ENCODE measurements at places on chromosomes 6 and 20. TPM values are rescaled to one million over a fixed set of nuclear protein-coding genes. Genes with fewer than 3 reads are reported as not detected.
A peak's percentile ranks its signal among the peaks of the same experiment; 100 is the strongest.

DNA sequence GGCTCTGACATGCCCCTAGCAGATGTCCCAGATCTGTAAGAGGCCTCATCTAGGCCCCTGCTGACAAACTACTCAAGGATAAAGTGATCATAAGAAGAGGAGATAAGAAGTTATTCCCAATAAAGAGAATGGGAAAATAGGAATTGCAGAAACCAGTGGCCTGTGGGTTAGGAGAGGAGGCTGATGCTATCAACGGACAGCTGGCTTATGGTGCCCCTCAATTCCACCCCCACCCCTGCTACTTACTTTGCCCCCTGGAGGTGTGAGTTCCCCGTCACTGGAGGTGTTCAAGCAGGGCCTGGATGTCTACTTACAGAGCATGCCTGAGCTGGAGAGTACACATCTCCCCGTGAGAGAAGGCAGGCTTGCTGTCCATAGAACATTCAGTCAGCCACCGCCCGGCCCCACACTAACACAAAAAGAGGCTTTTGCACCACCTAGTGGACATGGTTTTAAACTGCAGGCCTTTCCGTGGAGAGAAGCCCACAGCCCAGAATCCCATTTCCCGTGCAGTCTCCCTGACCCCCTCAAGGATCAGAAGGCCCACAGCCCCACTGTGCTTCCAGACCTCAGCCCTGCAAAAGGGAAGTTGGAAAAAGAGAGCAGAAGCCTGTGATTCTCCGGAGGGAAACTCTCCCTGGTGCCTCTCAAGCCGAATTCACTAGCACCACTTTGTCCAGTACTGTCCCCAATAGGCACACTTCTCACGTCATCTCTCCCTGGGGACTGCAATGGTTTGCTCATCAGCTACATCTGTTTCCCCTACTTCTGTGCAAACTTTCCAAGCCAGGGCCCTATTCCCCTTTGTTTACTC, 23.8 kb upstream of the BNIP5 start:
- peak; percentile 89 for DNase-seq

GRCh38 chr6:75169689-75170586, 35.9 kb downstream of the COL12A1 start:
- DNase-seq = no peak

TREM1 gene
- total RNA-seq = not detected

DNA sequence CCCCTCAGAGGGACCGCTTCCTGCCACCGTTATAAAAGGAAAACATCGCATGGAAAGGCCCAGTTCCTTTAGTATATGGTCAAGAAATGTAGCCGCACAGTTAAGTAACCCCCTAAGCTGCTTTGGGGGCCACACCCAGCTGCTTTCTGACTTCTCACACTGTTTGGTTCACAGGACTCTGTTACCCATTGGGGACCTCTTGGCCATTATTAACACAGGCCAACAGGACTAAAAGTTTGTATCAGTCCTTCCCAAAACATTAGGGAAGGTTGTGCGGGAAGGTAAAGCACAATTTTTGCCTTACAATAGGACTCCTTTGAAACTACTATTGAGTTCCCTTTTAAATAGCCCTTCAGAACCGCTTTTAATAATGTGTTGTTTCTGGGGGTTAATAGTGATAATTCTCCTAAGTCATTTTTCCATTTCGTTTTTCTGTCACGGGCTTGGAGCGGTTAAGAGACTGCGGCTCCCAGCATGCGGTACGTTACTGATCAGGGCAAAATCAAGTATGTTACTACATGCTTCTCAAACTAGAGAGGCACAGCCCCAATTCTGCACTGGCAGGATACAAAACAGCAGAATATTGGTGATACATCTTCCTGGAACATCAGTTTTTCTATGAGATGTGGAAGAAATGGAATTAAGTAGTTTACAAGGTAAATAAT, 668 bp upstream of the RPP40 start:
- DNase-seq = peak; percentile 34

GRCh38 chr20:32446301-32447100, 88.4 kb downstream of the ASXL1 start:
- no peak for DNase-seq

- DNase-seq = peak; percentile 51
These were observed 75.2 kb upstream of the CITED2 start for GRCh38 chr6:139449611-139450000.

LAMP5 gene
- total RNA-seq = not detected

- peak; percentile 4 for DNase-seq
These were observed 162.9 kb upstream of the CEP162 start for GRCh38 chr6:84390334-84390733.

DNA sequence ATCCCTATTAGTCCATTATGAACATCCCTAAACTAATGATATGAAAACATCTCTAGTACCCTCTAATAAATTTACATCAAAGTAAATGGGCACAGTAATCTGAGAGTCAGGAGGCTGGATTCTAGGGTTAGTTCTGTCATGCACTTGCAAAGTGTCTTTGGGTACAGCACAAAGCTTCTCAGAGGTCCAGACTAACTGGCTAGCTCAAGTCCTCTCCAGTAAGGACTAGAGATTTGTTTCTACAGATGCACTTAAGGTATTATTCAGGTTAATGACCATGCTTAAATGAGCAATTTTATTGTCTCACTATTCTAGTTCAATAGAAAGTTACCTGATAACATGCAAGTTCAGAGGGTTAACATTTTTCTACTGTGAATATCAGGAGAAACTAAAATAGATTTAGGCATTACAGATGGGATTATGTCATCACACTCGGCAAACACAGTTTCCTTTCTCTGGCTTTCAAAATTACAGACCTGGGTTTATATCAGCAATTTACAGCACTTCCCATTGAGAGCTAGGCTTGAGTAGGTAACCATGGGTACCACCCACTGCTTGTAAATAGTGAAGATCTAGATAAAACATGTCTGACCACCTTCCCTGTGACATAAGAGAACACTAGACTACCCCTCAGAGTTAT, 402.9 kb upstream of the RUNX2 start:
- peak; percentile 44 for DNase-seq

- peak; percentile 83 for DNase-seq
These were observed 378.8 kb downstream of the QKI start for GRCh38 chr6:163793011-163793983.

DNA sequence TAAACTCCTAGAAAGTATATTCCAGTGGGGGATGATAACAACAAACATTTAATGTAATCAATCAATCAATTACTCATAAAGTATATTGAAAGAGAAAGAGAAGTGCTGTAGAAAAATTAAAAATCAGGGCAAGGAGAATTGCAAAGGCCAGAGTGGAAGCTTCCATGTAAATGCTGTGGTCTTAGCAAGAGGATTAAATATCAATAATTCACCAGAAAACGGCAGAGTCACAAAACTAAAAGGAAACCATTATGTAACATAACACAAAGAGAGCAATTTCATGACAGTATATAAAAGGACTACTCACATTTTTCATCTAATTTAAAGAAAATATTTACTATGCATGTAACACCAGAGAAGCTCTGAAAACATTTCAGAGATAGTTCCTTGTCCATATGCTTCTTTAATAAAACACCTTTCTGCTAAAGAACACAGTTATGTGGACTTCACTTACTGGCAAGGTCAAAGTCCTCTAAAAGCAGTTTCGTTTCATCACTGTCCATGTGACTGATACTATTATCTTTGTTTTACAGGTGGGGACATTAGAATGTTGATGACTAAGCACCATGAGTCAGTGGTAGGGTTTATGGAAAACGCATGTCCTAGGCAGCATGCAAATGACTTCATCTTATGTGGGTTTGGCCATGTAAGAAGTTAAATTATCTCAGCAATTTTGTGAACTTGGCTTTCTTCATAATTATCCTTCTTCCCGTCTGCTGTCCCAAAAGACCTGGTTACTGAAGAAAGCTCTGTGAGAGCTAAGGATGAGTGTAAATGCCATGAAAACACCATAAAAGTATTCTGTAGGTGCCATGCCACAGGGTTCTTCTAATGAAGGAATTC, 185.8 kb upstream of the TENT5A start:
- peak; percentile 92 for DNase-seq

DNA sequence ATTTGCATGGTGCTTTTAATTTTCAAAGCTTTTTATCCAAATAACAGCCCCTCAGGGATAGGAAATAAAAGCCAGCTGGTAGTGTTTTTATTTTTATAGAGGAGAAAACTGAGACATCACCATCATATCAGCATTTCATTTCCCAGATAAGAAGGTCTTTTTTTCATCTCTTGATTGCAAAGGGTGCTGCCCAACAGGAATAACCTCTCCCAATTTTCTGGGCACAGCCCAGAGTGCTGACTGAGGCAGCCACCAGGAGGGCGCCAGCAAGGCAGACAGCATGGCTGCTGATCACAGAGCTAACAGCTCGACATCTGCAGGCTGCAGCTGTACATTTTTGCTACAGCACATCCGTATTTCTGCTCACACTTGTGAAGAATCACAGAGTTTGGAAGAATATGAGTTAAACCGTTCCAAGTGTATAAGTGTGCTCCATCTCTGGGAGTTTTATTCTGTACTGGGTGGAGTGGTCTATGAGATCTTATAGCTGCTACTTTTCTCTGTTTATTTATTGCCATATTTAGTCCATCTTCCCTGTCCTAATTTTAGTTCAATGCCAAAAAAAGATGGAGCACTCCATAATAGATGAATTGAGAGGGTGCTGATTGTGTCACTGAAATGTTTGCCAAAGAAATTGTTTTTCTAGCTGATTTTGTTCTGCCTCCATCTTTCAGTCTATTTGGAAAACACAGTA, 85.5 kb upstream of the C20orf144 start:
- DNase-seq = no peak

TPX2 gene
- 35.5 TPM for total RNA-seq

- no peak for DNase-seq
These were observed 164.7 kb upstream of the CENPW start for GRCh38 chr6:126175251-126175650.

DNA sequence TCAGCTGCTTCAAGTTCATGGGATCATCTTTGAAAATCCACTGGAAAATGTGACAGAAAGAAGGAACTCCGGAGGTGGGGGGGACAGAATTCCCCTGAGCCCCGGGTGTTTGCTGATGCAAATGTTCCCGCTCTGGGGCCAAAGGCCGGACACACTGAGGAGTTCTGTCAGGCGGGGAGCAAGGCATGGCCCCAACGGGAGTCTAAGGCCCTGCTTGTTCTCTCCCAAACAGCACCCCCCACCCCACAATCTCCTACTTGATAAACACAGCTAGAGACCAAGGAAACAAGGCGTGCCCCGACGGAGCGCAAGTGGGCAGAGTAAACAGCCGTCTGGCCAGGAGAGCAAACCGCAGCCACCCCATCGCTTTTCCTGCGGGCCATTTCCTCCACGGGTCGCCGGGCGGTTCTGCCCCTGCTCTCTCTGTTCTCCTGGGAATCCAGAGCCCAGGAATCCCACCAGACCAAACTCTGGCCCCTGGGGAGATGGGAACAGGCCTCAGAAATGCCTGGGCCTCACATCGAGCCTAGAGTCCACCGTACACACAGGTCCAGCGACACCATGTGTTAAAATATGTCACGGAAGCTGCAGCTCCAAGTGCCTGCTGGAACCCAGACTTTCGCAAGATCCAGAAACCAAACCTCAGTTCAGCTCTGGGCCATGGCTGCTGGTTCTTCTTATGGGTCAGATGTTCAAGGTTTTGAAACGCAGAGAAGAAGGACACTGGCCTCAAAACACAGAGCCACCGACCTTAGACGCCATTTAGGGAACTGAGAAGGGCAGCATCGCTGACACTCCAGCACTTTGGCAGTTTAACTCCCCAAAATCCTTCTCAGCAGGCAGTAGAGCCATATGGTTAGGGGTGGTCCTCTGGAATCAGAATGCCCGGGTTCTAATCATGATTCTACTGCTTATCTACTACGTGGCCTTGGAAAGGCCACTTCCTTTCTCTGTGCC, 104.2 kb downstream of the PREX1 start:
- DNase-seq = peak; percentile 39

DNA sequence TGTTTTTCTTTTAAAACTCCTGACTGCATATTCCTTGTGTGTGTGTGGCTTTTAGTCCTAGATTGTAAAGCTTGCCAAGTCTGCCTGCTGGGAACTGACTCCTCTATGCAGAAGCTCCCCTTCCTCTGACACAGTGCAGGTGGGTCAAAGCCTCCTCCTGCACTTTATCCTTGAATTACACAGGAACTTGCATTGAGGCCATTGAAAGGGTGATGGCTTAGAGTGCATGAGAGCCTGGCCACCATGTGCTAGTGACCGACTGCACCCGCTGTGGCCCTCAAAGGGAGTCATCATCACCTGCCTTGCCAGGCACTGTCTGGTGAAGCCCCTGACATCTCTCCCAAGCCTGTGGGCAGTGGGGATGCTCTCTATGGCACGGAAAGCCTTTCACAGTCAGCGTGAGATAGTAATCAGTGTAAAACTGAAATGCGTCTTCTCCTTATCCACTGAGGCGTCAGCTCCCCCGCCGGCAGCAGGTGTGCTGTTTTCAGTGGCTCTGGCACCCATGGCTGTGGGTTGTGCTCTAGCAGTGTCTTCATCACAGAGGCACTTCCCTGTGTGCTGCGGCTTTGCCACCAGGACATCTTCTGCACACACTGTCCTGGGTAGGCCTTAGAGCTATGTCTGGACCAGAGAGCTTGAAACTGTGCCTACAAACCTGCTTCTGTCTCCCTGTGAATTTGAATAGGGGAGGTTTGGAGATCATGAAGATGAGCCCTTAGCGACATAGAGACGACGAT, 87.9 kb downstream of the THBS2 start:
- DNase-seq = no peak

OR2J3 gene
- not detected for total RNA-seq

TMC2 gene
- not detected for total RNA-seq

BMP2 gene
- 0.38 TPM for total RNA-seq

GRCh38 chr6:170464080-170464479, 89.0 kb downstream of the PSMB1 start:
- no peak for DNase-seq

DNA sequence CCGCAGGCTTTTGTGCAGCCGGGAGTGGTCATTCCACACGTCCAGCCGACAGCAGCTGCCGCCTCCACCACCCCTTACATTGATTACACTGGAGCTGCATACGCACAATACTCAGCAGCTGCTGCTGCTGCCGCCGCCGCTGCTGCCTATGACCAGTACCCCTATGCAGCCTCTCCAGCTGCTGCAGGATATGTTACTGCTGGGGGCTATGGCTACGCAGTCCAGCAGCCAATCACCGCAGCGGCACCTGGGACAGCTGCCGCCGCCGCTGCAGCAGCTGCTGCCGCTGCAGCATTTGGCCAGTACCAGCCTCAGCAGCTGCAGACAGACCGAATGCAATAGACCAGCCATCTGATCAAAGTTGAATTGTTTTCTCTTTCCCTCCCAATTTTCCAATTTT, 10.6 kb downstream of the RBM24 start:
- DNase-seq = no peak

DNA sequence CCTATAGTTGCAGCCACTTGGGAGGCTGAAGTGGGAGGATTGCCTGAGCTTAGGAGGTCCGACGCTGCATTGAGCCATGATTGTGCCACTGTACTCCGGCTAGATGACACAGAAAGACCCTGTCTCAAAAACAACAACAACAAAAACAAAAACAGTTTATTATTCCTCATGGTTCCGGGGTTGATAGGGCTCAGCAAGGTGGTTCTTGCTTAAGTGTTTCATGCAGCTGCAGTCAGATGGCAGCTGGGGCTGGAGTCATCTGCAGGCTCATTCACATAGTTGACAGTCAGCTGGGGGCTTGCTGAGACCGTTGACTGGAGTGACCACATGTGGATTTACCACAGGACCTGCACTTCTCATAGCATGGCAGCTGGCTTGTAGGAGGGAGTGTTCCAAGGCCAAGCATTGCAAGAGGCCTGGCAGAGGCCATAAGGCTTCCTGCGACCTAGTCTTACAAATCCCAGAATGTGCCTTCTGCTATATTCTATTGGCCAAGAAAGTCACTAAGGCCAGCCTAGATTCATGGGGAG, 28.9 kb upstream of the NNAT start:
- no peak for DNase-seq

GRCh38 chr6:159969204-159969912, 476 bp downstream of the IGF2R start:
- DNase-seq = peak; percentile 69
